ENCODE measurements at places on chromosomes 13 and 19. TPM values are rescaled to one million over a fixed set of nuclear protein-coding genes. Genes with fewer than 3 reads are reported as not detected.
A peak's percentile ranks its signal among the peaks of the same experiment; 100 is the strongest.

KLK4 gene
- polyA plus RNA-seq = 0.44 TPM

URAD gene
- not detected for polyA plus RNA-seq

SHC2 gene
- 11.3 TPM for polyA plus RNA-seq

GRCh38 chr13:100443278-100443997, 145.2 kb downstream of the GGACT start:
- peaks cover 3% of the 10 kb centered on the region for H3K4me1 ChIP-seq
- no peaks in the 10 kb centered on the region for H3K27me3 ChIP-seq
- no peak for DNase-seq
- no peaks in the 10 kb centered on the region for H3K36me3 ChIP-seq
- no peak overlapping the region for H3K4me3 ChIP-seq
- no peak overlapping the region for H3K27ac ChIP-seq

- H3K36me3 ChIP-seq = no peaks in the 10 kb centered on the region
- no peaks in the 10 kb centered on the region for H3K4me1 ChIP-seq
- no peak overlapping the region for H3K27ac ChIP-seq
- no peaks in the 10 kb centered on the region for H3K27me3 ChIP-seq
These were observed 273.5 kb downstream of the SHISA2 start for GRCh38 chr13:25778365-25778764.

DNA sequence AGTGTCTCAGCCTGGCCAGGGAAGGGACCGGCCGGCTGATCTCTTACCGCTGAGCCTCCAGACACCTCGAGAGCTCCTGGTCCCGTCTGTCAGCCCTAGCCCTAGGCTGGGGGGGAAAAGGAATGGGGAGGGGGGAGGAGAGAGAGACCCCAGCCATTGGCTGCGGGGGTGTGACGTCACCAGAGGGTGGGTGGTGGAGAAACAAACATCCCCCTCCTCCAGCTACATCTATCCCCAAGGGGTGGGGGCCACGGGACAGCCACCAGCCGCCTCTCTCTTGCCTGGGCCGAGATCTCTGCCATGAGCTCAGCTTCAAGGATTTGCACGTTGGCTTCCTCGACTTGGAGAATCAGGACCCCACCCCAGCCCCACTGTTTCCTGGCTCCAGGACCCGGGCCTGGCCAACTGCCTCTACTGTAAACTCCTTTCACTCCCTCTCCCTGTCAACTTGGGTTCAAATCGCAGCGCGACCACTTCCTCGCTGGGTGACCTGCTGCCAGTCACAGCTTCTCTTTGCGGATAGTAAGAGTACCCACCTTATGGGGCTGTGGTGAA, at the start of gene PRX:
TSS of gene PRX (minus strand) at position 88 of the 555 bp plus-strand sequence. CDS start 5,446 bp downstream, outside the sequence.
- peak within 1 kb of the TSS; percentile 15 for H3K4me3 ChIP-seq
- H3K36me3 ChIP-seq = no peaks in the 10 kb centered on the region
- no peaks in the 10 kb centered on the region for H3K27me3 ChIP-seq
- H3K4me1 ChIP-seq = peaks cover 7% of the 10 kb centered on the region

DNA sequence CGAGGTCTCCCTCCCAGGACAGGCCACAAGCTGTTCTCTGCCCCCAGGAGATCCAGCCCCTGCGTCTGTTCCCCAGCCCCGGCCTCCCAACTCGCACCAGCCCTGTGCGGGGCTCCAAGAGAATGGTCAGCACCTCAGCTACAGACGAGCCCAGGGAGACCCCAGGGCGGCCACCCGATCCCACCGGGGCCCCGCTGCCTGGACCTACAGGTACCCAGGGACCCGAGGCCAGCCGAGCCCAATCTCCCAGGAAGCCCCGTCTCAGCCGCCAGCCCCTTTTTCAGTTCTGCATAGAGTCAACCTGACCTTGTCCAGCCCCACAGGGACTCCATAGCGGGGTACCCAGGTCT, 5.9 kb downstream of the PNPLA6 start:
- DNase-seq = no peak
- H3K27ac ChIP-seq = no peak overlapping the region
- no peak overlapping the region for H3K4me3 ChIP-seq
- H3K4me1 ChIP-seq = no peaks in the 10 kb centered on the region
- H3K36me3 ChIP-seq = peaks cover 3% of the 10 kb centered on the region
- no peaks in the 10 kb centered on the region for H3K27me3 ChIP-seq
